Activated CD4-positive, alpha-beta T cell treated with anti-CD3 and anti-CD28 coated beads, Interleukin-2, amount 10 ng/mL, durations not matched to agents 24 days and 14 days (primary cell): ENCODE measurements at places on chromosomes 3 and 15. TPM values are rescaled to one million over a fixed set of nuclear protein-coding genes. Genes with fewer than 3 reads are reported as not detected.

- no peak for DNase-seq
These were observed 184.1 kb upstream of the RASGRP1 start for GRCh38 chr15:38748710-38749109.

DNA sequence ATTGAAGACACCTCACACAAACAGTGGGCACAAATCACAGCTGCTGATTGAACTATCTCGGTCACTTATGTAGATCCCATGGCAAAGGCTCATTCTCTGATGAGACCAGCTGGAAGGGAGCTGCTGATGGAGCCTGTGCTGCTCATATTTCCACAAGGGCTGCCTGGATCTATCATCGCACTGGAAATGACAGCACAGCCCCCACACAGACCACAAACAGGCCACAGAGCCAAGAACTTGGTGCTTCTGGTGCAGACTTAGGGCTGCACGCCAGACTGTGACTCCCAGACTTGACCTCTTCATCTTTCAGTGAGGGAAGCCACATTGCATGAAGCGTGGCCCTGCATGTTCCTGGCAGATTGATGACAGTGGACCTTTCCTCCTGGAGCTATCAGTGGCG lies 197.6 kb downstream of the MINAR1 start:
- peak; percentile 41 for DNase-seq

GRCh38 chr3:31615071-31615875 lies 82.5 kb downstream of the STT3B start:
- DNase-seq, result no peak

RASGRP1 gene
- 94.4 and 94.7 TPM in 2 replicates for total RNA-seq

DNA sequence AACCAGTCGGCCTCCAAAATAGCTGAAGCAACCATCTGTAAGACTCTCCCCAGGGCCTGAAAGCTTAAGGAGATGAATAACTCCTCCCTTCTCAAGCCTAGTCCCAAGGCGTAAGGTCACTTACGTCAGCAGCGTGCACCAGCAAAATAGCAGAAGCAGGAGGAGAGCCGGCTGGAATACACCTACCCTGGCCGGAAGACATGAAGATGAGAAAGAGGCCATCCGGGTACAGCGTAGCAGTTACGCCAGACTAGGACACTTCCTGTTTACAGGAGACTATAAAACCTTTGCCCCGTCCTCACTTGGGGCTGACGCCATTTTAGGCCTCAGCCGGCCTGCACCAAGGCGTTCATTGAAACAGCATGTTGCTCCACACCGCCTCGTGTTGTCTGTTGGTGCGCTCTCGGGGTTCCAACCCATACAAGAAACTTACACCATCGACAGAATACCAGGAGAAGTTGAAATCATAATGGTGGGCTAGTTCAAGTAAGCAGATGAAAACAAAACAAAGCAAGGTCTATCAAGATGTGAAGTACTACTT lies 2.5 kb downstream of the CFAP92 start:
- no peak for DNase-seq

- no peak for DNase-seq
These were observed 11.1 kb upstream of the LACTB start for GRCh38 chr15:63110428-63111026.

DNA sequence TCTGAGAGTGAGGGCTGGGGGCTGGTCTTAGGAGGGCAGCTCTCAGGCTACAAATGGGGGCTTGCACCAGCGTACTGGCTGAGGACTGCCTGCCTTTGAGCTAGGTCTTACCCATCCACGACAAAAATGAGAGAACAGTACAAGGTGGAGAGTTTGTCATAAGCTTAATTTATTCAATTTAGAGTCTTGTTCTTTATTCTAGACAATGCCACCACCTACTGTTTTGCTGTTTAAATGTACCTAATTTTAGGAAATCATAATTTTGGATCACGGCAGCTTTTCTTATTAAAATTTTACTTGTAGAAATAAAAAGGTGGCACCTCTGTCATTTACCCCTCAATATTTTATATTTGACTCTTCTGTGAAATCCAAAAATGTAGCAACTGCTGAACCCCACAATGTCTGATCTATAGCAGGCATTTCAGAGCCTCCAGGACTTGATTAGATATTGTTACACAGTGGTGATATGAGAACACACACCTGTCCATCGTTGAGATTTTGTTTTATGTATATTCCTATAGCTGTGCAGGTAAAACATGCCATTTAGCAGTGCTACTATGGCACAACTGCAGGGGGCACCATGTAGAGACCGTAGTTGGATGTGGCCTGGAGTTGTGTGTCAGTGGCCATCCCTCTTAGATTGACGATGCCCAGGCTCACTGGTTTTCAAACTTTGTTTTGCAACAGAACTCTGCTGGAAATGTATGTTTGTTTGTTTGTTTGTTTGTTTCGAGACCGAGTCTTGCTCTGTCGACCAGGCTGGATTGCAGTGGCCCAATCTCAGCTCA lies 88.6 kb downstream of the SLCO3A1 start:
- no peak for DNase-seq

DNA sequence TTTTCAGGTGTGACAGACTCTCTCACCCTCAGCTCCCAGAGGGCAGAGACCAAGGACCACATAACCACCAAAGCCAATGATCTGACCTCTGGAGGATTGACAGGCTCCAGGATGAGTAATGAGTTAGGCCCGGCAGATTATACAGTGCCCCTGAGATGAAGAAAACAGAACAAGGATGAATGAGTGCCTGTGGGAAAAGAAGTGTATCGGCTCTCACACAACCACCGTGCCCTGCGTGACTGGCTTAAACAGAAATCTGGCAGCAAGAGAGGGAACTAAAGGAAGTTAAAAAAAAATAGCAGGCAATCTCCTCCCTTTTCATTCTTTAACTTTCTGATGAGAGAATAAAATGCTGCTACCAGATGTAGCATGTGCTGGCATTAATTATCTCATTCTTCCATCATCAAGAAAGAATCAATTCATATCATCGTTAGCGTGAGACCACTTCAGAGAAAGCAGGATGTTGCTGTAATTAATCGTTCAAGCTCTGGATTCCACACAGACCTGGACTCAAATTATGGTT lies 227.5 kb upstream of the COL8A1 start:
- DNase-seq, result no peak

GRCh38 chr3:151879679-151880415 lies 6.4 kb downstream of the SUCNR1 start:
- no peak for DNase-seq
